ENCODE measurements at places on chromosomes 7 and 10. TPM values are rescaled to one million over a fixed set of nuclear protein-coding genes. Genes with fewer than 3 reads are reported as not detected.

- no peak for DNase-seq
Measured at GRCh38 chr10:59575269-59575668, 134.4 kb downstream of the SLC16A9 start.

DNA sequence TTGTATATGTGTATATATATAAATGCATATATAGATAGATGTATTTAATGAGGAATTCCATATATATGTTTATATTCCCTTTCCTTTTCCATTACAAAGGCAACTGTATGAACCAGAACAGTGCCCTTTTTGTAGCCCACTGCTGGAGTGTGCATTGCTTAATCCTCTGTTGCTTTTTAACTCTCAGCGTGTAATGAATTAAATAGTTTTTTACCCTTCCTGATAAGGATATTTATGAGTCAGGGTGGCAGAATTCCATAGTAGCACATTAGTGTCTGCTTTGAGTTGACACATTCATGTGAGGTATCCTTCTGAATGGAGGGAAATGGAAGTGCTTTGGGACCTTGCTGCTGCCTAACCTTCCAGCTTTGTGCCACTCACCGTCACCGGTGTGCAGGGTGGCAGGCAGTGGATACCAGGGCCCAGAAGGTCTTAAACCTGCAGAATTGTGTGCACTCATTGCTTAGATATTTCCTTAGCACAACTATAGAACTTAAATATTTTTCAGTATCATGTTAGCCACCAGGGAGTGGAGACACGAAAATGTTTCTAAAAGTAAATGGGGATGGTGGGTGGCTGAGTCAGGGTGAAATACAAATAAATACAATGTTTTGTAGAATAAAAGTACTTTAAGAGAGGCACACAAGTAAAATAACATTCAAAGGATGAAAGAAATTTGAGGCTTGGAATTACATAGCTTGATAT lies 117.9 kb downstream of the SND1 start:
- DNase-seq: no peak

DNA sequence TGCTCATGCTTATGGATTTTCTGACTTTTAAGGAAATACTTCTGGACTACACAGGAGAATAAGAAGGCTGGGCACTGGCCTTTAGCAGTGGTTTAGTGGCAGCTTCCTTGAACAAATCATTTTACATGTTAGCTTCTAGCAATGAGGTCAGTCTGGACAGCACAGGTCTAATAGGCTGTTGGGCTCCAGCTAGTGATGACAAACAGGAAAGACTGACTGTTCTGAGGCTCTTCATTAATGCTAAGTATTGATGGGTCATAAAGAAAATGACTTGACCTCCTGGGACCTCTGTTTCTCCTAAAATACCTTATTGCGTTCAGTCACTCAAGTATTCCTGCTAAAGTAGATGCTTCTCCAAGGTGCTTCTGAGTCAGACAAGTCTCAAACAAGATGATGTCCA lies 4.9 kb upstream of the RHOBTB1 start:
- DNase-seq: no peak

DNA sequence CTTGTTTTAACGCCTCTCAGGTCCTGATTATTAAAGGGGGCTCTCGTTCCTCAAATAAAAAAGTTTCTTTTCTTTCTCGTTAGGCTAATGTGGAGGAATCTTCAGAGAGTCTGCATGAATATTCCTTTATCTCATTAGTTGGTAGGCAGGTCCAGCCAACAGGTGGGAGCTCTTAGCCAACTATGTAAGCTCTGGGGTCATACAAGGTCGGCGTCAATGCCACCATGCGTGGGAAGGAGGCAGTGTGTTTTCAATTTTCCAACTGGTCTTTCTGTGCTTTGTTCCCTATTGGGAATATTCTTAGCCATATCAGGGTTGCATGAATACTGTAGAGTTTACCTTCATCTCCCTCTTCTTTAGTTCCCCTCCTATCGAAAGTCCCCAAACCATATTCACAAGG lies 118.5 kb upstream of the SVIL start:
- no peak for DNase-seq

- DNase-seq: no peak
Measured at GRCh38 chr7:151822541-151823181, 54.3 kb downstream of the PRKAG2 start.

- no peak for DNase-seq
Measured at GRCh38 chr7:99780588-99780987, 3.4 kb downstream of the CYP3A4 start.

DNA sequence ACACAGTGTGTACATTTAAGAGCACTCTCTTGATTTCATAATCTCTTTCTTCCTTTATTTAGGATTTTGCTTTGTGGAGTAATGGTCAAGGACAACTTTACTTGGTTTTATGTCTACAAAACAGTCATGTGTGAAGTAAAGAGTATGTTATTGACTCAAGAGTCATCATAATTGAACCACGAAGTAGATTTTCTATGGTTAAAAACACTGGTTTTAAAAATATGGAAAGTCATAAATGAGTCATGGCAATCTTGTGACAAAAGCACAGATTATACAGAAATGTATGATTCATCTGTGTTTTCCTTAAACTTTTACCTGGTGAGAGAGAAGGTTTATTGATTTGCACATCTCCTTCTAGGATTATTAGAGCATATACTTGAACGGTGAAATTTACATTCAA lies 969.7 kb downstream of the GATA3 start:
- no peak for DNase-seq

DNA sequence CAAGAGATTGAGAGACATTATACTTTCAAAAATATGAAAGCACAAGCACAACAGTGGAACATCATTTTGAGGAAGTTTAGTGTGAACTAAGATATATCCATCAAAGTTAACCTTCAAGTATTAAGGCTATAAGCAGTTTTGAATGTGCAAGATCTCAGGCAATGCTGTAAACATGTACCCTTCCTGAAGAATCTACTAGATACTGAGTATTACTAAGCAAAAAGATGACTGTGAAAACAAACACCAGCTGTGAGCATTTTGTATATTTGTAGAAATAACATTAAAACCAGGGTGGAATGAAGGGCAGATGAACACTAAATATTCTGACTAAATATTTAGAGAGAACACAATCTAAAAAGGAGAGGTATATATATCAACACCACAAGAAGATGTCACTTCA lies 41.3 kb upstream of the ADRA2A start:
- DNase-seq: no peak

DNA sequence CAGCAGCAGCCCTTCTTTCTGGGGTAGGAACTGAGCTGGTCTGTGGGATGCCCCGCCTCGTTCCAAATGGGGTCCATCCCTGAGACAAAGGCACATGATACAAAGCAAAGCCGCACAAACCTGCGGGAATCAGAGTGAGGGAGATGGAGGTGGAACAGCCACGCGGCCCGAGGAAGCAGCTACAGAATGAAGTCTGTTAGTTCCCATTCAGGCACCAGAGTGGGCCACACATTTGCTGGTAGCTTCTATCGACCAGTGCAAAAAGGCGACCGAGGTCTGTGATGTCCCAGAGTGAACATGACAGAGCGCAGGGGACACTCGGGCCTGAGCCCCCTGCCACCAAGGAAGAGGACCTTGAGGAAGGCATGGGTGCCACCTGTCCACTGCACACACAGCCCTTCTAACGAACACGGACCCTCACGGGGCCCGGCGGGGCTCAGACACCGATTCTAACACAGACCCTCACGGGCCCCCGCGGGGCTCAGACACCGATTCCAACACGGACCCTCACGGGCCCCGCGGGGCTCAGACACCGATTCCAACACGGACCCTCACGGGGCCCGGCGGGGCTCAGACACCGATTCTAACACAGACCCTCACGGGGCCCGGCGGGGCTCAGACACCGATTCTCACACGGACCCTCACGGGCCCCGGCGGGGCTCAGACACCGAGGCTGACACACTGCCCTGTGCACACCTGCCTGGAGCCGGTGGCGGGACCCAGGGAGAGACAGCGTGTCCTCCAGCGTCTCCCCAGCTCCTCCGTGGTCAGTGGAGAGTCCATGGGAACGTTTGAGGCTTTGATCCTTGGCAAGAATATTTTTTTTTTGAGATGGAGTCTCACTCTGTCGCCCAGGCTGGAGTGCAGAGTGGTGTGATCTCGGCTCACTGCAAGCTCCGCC lies 32.8 kb upstream of the FAM20C start:
- DNase-seq: no peak

DNA sequence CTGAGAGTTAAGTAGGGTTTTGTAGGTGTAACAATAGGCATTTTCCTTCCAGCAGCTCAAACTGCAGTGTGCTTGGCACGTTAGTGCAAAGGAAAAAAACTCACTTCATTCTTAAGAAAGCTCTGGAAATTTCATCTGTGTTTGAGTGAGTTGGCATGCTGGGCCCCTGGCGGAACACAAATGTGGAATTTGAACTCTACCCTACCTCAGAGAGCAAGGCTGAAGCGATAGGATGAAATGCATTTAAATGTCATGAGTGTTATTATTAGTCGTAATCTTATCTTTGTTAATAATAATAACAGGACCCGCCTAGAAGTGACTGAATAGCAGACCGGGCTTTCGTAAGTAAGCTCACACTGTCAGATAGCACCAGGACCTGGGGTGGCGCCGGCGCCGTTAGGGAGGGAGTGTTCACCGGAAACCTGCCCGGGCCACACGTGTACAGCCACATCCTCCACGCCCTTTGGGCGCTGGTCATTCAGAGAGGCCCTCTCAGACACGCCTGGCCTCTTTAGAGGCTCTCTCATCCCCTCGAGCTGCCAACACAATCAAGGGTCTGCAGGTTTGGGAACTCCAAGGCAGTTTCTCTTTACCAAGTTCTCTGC lies 63.5 kb downstream of the GRK5 start:
- peak; percentile 58 for DNase-seq

- no peak for DNase-seq
Measured at GRCh38 chr7:94643771-94644545, 12.0 kb downstream of the SGCE start.

- no peak for DNase-seq
Measured at GRCh38 chr10:62626079-62626478, 178.4 kb upstream of the ADO start.

DNA sequence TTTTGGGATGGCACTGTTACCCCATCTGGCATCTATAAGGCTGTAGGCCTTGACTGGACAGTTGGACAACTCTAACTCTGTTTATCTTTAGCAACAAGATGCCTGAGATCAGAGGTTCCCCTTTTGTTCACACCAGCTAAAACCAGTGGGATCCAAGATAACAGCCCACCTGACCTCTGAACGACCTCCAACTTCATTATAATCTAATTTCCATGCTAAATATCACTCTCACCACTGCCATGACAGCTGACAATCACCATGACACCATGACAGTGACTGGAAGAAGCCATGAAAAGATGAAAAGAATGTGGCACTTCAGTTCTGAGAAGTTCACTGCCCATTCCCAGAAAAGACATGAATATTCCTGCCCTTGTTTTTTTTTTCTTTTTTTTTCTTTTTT lies 281.4 kb upstream of the TAC1 start:
- DNase-seq: no peak

DNA sequence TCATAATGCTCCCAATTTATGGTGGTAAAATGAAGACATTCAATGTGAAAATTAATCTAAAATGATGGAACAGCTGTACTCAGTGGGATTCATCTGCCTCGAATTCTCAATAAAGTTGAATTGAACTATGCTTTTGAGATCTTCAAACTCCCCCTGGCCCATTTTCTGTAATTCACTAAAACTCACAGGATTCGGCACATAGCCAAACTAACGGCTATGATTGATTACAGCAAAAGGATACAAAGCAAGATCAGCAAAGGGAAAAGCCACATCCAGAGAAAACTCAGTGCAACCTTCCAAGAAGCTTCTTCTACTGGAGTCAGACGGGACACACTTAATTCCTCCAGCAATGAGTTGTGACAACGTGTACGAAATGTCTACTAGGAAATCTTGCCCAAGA lies 307.5 kb downstream of the CNTNAP2 start:
- DNase-seq: no peak

- DNase-seq: no peak
Measured at GRCh38 chr7:24902276-24902675, 77.7 kb downstream of the OSBPL3 start.

GRCh38 chr10:89643431-89643811 lies 1.6 kb downstream of the PANK1 start:
- DNase-seq: no peak

Gene CARD11
- 136 TPM for total RNA-seq

Gene ASAH2B
- 2.9 TPM for total RNA-seq

Gene SNCG
- total RNA-seq: not detected

Gene GPC2
- total RNA-seq: 11.8 TPM

Gene FIGNL1
- total RNA-seq: 16.2 TPM

Gene THNSL1
- total RNA-seq: 6.7 TPM

Gene ITGA8
- not detected for total RNA-seq

Measured in CD4-positive, alpha-beta memory T cell (primary cell).